Adipocyte (in vitro differentiated cells): ENCODE measurements at places on chromosomes 2 and 18.

DNA sequence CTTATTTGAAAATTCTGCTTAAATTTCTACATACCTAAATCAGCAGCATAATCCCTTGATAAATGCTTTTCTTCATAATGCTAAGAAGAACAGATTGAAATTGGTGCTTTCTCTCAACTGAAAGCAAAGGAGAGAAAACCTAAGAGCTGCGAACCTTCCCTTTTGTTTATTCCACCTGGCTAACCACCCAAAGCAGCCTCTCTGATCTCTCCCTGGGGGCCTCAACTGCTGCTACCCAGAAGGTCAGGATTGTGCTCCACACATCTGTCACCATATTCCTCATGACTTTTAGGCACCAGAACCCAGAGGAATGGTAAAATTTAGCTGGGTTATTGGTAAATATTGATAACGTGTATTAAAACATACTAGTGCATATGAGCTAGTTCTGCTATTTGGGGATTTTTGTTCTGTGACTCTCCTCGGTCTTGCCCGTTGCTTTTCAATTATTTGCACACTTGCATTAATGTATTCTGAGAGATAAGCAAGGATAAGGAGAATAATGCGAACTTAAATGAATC lies 334.1 kb downstream of the RIT2 start:
- no peak for DNase-seq

- DNase-seq, result peak; percentile 24
Observed at GRCh38 chr2:146730882-146731281, 1113.9 kb upstream of the ACVR2A start.

GRCh38 chr2:104332731-104333130 lies 521.2 kb upstream of the POU3F3 start:
- no peak for DNase-seq

DNA sequence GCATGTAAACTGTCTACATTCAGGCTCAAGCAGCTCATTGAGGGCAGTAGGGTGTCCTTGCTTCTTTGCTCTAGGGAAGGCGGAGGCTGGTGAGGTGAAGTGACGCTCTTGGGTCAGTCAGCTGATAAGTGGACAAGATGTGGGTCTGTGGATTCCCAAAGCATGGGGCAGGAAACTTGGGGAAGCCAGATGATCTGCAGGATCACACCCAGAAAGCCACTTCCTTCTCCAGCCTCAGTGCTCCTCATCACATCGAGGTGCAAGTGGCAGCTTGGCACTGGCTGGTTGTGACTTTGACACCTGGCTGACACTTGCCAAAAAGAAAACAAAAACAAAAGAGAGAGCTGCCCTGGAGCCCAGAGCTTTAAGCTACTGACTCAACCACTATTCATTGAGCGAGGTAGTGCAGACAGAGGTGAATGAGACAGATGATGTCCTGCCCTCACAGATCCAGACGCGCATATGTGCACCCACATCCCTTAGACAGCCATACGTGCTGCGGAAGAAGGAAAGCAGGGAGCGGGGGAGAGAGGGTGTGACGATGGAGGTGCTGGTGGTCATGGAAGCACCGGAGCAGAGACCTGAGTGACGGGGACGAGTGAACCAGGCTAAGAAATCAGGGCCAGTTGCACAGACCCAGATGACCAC lies 3.1 kb upstream of the CIB4 start:
- DNase-seq, result no peak

DNA sequence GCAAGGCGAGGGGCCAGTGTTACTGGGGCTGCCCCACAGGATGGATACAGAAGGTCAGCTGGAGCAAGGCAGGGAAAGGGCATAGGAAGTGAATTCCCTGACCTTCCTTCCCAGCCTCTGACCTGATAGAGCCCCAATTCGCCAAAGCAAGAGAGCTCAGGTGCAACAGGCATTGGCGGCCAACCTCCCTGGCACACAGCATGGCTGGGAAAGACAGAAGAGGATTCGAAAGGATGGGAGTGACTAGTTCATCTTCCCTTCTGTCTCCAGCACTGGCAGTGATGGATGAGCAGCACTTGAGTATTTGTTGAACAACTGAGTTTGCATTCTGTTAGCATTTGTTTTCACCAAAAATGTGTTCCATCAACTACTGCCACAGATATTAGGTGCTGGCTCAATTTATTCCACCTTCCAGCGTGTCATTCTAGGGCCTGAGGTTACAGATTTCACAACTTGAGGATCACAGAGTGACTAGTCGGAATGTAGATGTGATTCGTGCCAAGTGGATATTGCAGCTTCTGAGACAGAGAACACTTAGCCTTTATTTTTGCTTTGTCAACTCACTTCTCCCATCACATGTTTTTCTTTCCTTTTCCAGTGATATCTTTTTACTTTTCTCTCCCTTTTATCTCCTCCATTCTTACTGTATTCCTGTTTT lies 6.2 kb downstream of the COPS8 start:
- DNase-seq, result peak; percentile 63

GRCh38 chr2:199855812-199856211 lies 4.8 kb upstream of the FTCDNL1 start:
- DNase-seq, result no peak

DNA sequence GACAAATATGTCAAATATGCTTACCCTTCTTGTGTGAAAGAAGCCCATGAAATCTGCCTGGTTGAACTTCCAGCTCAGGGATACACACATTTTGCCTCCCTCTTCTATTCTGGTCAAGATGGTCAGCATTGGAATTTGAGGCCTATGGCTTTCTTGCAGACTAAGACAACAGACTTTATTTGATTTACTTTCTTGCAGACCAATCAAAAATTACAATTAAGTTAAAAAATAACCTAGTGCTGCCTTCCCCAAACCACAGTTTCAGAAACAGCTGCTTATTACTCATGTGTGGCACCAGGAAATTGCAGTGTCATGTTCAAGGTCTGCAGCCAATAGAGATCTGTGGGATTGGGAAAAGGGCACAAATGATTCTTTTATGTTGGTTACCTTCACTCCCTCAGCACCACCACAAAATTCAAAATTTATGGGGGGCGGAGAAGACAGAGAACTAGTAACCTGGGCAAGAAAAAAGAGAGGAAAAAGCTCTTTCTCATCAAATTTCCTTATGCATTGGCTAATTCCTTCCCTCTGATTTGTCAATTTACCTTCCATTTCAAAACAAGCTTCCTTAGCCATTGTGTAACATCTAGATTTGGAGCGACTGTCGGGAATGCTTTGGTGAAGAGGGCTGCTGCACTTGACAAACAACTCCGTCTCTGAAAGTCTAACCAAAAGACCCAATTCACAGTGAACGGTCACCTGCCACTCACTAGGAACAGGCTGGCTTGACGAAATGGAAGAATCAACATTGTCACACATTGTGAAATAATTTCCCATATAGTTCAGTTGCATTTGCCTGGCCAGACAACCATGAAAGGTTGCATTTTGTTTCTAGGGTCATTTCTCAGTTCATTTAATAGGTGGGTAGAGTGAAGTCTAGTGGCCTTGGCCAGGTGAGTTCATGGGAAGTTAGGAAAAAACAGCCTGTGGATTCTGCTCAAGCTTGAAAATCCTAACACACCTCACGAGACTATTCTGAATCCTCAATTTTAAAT lies 100.4 kb upstream of the FZD5 start:
- DNase-seq, result peak; percentile 57

GRCh38 chr2:150019063-150019462 lies 431.5 kb upstream of the MMADHC start:
- DNase-seq, result no peak

- DNase-seq, result peak; percentile 92
Observed at GRCh38 chr2:164810843-164811242, 30.8 kb downstream of the COBLL1 start.

DNA sequence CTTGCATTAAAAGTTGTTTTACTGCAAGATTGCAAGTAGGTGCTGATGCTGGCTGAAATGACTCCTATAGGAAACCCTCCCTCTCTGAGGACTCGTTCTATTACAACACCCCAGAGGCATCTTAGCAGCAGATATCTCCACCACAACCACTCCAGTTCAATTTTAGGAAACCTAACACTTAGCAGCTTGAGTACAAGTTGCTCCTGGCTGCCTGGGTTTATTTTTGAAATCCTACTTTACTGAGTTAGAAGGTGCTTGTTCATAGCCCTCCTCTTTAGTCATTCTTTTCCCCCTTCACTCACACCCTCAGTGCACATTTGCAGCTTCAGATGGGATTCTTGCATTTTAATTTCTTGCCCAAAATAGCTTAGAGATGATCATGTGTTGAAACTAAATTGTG lies 111.5 kb downstream of the MTCL1 start:
- DNase-seq, result peak; percentile 81

GRCh38 chr2:112699984-112700667 lies 20.7 kb upstream of the NT5DC4 start:
- DNase-seq, result no peak

- no peak for DNase-seq
Observed at GRCh38 chr2:85064927-85065577, 68.1 kb upstream of the TCF7L1 start.

GRCh38 chr2:96176661-96177060 lies 31.4 kb upstream of the DUSP2 start:
- DNase-seq, result no peak

DNA sequence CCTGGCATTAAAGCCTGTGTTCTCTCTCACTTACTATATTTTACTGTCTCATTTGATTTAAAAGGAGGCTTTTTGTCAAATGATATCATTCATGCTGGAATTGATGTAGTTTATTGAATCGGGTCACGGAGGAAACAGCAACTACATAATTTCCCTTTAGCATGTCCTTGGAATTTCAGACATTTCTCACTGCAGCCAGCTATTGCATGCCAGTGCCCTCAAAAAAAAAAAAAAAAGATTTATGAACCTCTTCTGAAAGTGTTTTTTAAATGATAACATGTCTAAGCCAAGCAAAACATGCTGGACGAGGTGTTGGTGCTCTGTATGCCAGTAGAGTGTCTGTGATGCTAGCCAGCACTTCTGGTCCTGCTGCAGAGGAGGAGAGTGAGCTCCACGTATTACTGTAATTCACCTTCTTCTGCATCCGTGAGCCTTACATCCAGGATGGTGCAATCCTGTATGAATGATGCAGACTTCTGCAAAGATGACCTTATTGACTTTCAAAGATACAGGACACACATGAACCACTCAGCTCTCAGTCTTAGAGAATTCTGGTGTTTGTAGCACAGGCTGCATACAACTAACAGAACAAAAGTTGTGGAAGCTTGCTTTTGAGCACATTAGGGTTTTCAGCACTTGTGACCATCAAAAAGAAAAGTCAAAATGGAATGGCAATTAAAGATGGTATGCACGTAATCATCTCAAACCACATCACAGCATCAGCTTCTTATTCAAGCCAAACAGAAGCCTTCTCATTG lies 31.1 kb downstream of the UGP2 start:
- DNase-seq, result peak; percentile 57

DNA sequence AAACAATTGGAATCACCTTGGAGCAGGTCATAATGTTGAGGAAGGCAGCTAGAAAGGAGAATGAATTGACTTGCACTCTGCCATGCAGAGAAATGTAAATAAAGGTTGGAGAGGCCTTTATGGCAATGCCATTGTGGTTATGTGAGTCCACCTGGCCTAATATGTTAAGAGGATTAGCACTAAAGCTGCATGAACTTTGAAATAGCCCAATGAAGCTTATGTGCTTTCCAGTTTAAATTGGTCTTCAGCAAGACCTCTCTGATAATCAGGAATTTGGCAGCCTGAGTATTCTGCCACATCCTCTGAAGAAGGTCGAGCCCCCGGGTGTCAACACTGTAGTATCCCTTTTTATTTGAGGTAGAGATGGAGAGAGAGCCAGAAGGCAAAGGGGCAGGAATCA lies 464.9 kb downstream of the CDH2 start:
- DNase-seq, result no peak

GRCh38 chr18:63061303-63061702 lies 258.3 kb downstream of the BCL2 start:
- DNase-seq, result no peak

GRCh38 chr18:10143596-10143995 lies 229.8 kb downstream of the VAPA start:
- DNase-seq, result no peak

- DNase-seq, result no peak
Observed at GRCh38 chr18:3725115-3725514, 275.1 kb downstream of the TGIF1 start.

GRCh38 chr18:46767217-46767616 lies 10.4 kb upstream of the ST8SIA5 start:
- DNase-seq, result no peak

- DNase-seq, result peak; percentile 50
Observed at GRCh38 chr18:59957957-59958356, 58.2 kb downstream of the PMAIP1 start.
